AG10803 (cell line): ENCODE measurements at places on chromosomes 2 and 18.

GRCh38 chr2:101815154-101815553 lies 117.6 kb downstream of the MAP4K4 start:
- no peak for DNase-seq

GRCh38 chr18:26540043-26540628 lies 8.2 kb downstream of the KCTD1 start:
- DNase-seq, result peak; percentile 67

DNA sequence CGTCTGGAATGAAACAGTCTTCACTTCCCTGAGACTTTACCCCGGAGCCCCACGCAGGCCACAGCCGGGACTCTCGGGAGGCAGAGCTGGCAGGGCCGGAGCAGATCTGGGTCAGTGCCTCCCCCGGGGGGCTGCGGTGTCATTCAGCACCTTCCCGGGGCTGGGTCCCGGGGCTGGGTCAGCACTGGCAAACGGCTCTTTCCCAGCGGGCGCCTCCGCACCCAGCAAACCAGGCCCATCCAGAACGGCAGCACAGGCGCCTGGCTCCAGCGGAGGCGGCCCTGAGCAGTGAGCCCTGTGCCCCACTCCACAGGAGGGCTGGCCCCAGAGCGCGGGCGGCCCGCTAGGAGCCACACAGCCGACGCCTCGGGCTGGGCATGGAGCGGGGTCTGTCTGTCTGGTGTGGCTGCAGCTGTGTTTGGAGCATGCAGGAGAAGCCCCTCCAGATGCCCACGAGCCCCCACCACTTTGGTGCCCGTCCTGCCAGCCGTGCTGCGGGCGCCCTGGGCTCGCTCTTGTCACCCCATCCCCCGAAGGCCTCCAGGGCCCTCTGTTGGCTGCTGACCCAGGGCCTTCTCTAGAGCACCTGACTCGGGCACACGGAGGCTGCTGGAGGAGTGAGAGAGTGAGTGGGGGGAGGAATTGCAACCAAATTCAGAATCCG lies 132.1 kb upstream of the CTDP1 start:
- DNase-seq, result no peak

DNA sequence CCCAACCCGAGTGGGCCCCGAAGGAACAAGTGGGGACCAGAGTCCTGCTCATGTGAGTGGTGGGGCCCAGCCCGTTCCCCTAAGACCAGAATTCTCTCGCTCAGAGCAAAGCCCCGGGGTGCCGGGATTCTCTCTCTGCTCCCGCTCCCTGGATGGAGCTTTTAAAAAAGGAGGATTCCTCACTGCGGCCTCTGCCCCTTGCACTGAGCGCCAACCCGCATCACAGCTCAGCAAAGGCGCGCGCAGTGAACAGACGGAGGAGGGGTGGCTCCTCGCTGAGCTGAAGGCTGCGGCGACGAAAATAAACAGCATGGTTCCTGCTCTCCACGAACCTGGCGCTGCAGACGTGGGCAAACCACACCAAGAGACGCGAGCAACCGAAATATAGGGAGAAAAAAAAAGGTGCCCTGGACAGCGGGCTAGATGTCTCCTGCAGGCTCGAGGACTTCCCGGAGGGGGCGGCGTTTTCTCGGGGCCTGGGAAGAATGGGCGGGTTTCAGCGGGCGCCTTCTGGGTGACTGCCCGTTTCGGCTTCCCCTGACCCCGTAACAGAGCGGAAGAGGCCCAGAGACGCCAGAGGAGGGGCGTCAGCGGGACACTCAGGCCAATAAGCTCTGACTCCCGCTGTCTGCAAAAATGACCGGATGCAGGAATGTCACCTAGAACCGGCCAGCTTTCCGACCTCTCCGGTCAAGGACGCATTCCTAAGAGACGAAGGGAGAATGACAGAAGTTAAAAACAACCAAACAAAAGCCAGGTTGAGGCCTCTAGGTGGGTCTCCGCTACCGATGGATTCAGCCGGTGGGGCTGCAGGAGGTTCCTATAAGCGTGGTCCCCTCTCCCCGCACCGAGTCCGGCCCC lies 819 bp upstream of the KLF11 start:
- DNase-seq, result peak; percentile 65

GRCh38 chr2:181224866-181225265 lies 232.3 kb upstream of the ITGA4 start:
- no peak for DNase-seq

DNA sequence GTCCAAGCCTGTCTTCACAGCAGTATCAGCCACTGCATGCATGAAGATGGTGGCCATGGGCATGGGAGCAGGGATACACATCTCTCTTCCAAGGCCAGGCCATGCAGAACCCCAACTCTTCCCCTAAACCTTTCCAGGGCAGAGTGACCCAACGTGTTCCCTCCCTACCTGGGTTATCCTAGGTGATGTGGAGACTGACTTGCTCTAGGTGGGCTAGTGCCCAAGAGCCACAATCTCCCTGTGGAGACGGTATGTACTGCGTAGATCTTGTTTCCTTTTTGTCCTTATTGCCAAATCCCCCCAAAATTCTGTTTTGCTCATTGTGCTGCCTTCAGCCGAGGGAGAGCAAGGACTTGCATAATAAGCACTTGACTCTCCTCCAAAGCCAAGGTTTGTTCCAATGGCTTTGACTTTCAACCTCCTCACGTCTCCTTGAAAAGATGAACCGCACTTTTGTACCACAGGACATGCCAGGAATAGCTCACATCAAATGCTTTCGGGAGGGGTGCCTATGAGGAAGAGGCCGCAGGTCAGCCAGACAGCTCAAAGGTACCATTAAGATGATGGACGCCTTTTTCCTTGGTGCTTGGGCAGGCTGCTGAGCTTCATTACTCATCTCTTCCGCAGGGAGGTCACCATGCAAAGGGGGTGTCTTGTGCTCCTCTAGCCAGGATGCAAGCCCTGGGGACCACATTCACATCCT lies 76.2 kb upstream of the GLI2 start:
- DNase-seq, result no peak

- peak; percentile 70 for DNase-seq
Observed at GRCh38 chr2:216188956-216189355, 79.8 kb downstream of the XRCC5 start.

DNA sequence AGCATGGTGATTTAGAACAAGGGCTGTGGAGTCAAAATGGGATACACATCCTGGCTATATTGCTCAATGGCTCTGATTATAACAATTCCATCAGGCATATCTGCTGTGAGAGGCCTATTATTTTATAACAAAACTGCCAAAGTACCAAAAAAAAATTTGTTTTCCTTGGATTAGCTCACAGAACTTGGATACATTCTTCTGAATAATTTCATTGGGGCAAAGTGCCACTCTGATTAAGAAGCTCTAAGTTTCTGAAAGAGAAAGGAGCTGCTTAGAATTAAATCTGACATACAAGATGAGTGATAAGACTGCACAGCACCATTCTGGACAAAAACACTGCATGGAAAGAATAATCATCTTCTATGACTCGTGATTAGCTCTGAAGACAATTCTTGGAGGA lies 85.7 kb downstream of the SMC6 start:
- no peak for DNase-seq

GRCh38 chr2:100344433-100344832 lies 22.1 kb upstream of the LONRF2 start:
- DNase-seq, result no peak

- DNase-seq, result no peak
Observed at GRCh38 chr18:6929370-6930102, 188.1 kb downstream of the LAMA1 start.

DNA sequence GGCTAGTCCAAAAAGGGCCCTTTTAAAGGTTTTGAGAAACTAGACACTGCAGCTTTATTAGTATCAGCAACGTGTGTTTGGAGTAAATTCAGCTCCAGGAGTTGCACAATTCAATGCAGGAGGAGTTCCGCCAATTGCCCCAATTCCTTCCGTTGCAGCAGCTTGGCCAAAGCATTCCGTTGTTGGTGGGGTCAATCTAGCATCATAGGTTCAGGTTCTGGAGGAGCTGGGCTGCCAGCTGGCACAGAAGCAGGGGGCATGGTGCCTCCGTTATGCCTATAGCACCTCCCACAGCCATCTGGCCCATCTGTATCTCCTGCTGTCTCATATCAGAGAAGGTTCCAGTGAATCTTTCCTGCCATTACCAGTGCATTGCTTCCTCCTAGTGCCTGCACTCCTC lies 55.4 kb downstream of the REL start:
- no peak for DNase-seq

- DNase-seq, result peak; percentile 40
Observed at GRCh38 chr2:199148076-199148845, 309.5 kb downstream of the SATB2 start.

GRCh38 chr2:229719926-229720647 lies 5.7 kb upstream of the DNER start:
- no peak for DNase-seq

DNA sequence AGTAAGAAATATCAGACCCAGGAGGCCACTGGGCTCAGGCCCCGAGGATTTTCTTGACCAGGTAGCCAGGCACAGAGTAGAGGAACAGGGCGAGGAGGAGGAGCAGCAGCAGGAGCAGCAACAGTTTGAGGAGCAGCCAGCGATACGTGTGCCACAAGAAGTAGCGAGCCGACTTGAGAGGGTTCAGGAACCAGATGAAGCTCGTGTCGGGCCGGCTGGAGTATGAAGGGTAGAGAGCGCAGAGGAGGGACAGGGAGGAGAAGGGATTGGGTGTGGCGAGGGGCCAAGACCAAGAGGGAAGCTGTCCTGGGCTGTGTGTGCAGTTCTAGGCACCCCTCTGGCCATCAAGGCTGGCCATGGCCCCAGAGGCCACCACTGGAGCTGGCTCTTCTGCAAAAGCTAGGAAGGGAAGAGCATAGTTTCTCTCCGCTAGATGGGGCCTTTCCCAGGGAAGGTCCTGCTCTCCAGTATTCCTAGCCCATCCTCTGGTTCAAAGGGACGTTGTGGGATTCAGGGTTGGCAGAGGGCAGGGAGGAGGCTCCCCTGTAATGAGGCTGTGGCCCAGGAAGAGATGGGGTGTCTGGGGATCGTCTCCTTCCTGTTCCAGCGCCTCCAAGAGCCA lies 17.8 kb downstream of the OTOF start:
- no peak for DNase-seq

GRCh38 chr18:62839874-62840713 lies 124.8 kb downstream of the PHLPP1 start:
- peak; percentile 28 for DNase-seq

DNA sequence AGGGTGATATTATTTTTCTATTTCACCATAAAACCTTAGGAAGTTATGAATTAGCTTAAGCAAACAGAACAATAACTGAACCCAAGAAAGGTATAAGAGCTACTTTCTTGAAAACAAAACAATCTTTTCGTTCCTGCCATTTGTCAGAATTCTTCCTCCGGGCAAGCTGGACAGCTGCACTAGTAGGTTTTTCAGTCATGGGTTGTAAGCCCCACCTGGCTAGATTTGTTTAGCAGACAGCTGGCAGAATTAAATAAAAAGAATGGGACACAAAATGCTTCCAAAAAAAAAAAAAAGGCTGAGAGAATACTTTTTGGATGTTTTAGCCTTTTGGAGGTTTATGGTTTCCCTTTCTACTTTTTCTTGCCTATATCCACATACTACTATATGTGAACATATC lies 694.1 kb downstream of the ARHGAP15 start:
- DNase-seq, result no peak

- DNase-seq, result peak; percentile 83
Observed at GRCh38 chr2:169637620-169638019, 53.5 kb downstream of the PPIG start.

DNA sequence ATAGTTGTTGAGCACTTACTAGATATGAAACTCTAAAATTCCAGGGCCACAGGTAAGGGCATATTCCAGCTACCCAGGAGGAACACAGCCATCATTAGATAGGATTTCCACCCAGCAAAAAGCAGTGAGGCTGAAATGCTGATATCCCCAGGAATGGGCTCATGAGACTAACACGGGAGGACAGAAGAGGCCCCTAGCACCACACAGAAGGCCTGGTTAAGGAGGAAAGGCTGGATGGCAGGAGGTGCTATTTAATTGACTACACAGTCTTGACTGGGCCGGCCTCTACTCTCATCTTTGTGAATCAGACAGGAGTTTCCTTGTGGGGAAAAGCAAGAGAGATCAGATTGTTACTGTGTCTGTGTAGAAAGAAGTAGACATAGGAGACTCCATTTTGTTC lies 61.7 kb downstream of the MRPL35 start:
- no peak for DNase-seq

- no peak for DNase-seq
Observed at GRCh38 chr2:61529944-61530735, 8.0 kb downstream of the XPO1 start.

GRCh38 chr2:126356631-126357030 lies 299.3 kb upstream of the GYPC start:
- no peak for DNase-seq

GRCh38 chr2:151819920-151820319 lies 8.3 kb downstream of the ARL5A start:
- DNase-seq, result no peak

DNA sequence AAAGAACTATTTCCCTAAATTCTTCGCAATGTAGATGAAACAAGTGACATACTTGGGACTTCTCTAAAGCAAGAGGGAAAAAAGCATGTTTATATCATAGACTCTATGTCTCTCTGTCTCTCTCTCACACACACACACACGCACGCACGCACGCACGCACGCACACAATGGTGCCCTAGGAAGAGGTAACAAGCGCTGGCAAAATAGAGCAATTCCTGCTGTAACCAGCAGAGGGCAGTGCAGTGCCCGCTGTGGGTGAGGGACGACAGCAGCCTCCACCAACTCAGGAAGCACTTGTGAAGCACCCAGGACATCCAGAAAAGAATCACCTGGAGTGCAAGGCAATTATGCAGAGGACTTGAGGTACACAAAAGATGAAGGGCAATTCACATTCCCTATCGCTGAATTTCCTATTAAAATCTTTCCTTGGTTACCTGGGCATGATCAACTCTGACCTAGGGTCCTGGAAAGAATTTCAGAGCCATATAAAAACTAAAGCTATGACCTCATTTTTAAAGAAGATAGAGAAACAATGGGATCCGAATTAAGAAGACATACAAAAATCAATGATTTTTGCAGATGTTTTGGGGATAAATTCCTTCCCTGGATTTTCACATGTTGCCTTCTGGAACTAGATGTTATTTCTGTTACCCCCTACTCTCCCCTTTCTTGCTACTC lies 166.4 kb downstream of the PDE11A start:
- peak; percentile 56 for DNase-seq

- no peak for DNase-seq
Observed at GRCh38 chr2:62305421-62306176, 109.7 kb downstream of the B3GNT2 start.

GRCh38 chr2:236561874-236562273 lies 7.8 kb upstream of the ACKR3 start:
- no peak for DNase-seq

GRCh38 chr2:131023758-131024157 lies 69.5 kb downstream of the FAM168B start:
- no peak for DNase-seq

GRCh38 chr2:234869969-234870368 lies 81.8 kb upstream of the SH3BP4 start:
- no peak for DNase-seq
